ENCODE measurements at places on chromosomes 6 and 20.
A peak's percentile ranks its signal among the peaks of the same experiment; 100 is the strongest.

DNA sequence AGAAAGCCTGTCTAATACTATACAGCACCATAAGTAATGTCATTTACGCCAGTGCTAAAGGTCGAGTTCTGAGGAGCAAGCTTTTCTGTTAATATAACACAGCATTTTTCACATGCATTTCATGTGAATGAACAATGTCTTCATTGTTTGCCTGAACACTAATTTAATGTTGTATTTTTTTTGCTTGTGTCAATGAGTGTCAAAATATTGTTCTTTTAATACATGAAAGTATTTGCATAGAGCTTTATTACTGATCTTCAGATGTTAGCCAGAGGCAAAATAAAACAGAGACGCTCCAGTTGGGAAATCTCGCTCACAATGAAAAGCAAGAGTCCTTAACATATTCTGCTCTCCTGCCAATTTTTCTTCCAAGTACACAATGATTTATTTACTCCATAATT is 151.8 kb downstream of the FOXC1 start:
- DNase-seq = no peak

- no peak for DNase-seq
Observed at GRCh38 chr6:151495380-151495779, 1.6 kb downstream of the CCDC170 start.

DNA sequence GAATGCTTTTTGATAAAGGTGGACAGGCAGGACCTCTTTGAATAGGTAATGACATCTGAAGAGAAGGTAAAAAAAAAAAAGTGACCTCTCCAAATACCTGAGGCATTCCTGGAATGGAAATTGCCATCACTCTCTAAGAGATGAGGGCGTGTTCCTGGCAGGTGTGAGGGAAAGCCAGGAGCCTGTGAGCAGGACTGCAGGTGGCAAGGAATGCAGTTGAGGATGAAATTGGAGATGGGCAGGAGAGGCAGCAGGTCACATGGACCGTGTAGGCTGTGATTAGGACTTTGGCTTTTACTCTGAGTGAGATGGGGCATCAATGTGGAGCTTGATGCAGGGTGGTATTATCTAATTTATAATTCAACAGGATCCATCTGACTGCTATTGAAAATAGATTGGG is 227.4 kb downstream of the LRFN2 start:
- no peak for DNase-seq

GRCh38 chr6:113449051-113449450 is 408.1 kb upstream of the MARCKS start:
- no peak for DNase-seq

DNA sequence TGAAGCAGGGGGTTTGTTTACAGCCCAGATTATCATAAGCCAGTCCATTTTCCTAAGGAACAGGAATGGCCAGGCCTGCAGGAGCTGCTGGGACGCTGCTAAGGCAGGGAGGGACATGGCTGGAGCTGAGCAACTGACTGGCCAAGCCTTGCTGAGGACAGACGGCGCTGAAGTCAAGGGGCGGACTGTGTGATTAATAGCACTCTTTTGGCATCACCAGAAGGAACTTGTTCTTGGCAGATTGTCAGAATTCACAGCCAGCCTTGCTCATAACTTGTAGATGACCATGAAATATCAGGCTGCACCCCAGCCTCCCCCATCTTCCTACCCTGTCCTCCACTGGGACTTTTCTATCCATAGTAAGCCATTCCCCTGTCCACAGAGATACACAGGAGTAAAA is 218.8 kb upstream of the RNF24 start:
- DNase-seq = no peak

DNA sequence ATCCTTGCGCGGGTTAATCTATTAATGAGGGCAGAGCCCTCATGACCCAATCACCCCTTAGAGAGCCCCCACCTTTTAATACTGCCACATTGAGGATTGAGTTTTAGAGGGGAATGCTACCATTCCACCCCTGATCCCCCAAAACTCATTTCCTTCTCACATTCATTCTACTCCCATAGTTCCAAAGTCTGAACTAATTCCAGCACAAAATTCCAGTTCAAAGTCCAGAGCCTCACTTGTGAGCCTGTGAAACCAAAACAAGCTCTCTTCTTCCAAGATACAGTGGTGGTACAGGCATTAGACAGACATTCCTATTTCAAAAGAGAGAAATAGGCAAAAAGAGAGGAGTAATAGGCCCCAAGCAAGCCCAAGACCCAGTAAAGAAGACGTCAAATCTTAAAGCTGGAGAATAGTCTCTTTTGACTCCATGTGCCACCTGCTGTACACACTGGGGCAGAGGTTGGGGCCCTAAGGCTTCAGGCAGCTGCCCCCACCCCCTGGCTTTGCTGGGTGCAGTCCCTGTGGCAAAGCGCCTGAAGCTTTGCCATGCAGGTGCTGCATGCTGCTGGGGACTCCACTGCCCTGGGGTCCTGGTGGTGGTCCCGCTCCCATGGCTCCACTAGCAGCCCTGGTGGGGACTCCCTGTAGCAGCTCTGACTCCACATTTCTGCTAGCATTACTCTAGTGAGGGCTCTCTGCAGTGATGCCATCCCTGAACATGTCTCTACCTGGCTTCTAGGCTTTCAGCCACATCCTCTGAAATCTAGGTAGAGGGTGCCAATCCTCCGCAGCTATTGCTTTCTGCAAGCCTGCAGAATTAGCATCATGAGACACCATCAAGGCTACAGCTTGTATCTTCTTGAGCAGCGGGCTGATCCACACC is 41.3 kb downstream of the RSPH3 start:
- no peak for DNase-seq

GRCh38 chr6:83216806-83217205 is 23.6 kb downstream of the RWDD2A start:
- no peak for DNase-seq

GRCh38 chr6:52616059-52616690 is 39.3 kb upstream of the TRAM2 start:
- no peak for DNase-seq

DNA sequence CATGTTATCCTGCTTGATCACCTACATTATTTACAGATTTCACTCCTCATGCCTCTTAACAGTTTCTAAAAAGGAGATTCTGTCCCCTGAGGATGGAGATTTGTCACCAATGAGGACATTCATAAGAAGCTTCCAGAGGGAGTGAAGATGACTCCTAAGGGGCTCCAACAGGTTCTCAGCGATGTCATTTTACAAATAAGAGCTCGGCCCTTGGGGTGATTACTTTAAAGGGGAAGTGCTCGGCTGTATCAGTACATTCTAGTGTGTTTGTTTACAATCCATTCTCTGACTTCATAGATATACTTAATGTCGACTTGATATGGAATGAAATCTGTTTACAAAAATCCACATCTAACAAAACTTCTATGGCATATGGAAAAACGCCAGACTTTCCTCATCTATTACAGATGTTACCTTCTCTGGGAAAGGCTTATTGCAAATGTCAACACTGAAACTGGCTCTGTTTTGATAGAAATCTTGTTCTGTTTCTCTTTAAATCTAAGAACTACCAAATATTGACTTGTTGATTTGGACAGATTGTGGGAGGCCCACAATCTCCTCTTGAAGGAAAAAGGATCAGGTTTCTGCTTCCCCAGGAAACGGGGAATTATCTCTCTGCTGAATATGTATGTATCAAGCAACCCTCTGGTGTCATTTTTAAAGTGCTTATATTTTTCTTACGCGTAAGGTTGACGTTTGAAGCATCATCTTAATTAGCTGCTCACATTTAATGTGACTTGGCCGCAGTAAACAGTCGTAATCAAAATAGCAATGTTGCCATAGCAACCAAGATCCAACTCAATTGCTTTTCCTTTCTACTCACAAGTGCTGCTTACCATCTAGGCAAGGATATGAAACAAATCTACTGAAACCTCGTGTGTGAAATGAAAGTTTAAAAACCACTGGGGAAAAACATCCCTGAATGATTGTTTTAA is 95.7 kb downstream of the SHLD1 start:
- DNase-seq = peak; percentile 55

- peak; percentile 91 for DNase-seq
Observed at GRCh38 chr6:157989541-157990289, 8.1 kb downstream of the SYNJ2 start.

DNA sequence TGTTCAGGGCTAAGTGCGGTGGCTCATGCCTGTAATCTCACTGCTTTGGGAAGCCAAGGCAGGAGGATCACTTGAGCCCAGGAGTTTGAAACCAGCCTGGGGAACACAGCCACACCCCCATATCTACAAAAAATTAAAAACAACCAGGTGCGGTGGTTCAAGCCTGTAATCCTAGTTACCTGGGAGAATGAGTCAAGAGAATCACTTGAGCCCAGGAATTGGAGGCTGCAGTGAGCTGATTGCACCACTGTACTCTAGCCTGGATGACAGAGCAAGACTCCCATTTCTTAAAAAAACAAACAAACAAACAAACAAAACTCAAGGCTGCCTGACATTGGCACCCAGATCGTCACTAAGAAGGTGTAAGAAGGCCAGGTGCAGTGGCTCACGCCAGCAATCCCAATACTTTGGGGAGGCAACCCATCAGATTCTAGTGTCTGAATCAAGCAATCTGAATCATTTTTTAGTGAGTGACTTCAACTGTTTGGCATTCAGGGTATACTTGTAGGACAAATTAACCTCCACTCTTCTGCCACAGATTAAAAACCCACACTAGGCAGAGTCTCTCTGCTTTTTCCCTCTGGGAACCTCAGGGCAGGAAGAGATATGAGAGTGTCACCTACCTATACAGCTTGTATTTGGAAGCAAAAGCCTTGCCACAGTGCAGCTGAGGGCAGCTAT is 6.1 kb downstream of the PLAGL2 start:
- DNase-seq = no peak
